T-cell (primary cell): ENCODE measurements at places on chromosomes 5 and 9. TPM values are rescaled to one million over a fixed set of nuclear protein-coding genes. Genes with fewer than 3 reads are reported as not detected.

The HTR1A gene
- not detected for total RNA-seq

The CDKN2B-AS1 gene
- 1.5 TPM for total RNA-seq

The PLK2 gene
- 32.1 TPM for total RNA-seq

The COL5A1 gene
- total RNA-seq: 2.0 TPM

The IFNK gene
- not detected for total RNA-seq

The CTNND2 gene
- total RNA-seq: not detected

The IPPK gene
- 8.3 TPM for total RNA-seq

The SHISAL2B gene
- not detected for total RNA-seq

The HAPLN1 gene
- total RNA-seq: not detected
